ENCODE measurements at places on chromosomes 2 and 18. TPM values are rescaled to one million over a fixed set of nuclear protein-coding genes. Genes with fewer than 3 reads are reported as not detected.

DNA sequence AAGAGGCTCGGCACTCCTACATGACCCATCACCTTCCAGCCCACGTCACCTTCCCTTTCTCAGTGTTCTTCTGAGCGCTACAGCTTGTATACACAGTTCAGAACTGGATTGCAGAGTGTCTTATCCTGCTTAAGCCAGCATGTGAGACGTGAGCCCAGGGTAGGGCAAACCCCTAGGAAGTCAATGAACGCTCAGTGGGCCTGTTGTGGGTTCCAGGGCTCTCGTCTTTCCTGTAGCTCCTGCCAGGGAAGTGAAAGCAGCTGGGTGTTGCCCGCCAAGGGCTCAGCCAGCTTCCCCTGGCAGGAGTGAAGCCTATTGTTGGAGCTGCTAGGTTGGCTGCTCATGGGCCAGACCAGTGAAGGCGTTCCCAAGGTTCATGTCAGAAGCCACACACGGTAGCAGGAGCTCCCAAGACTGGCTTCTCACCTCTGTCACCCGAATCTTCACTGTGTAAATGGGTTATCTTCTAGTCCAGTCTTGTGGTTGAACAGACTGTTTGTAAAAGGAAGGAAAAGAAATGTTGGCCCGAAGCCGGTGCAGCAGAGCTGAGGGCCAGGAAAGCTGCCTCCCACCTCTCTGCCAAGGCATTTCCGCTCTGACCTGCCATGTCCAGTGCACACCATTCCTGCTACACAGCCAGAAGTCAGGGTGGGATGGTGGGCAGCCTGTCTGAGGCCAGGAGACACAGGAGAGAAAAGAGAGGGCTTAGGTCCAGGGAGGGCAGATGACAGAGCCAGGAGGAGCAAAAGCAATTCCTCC lies 69.6 kb upstream of the RMDN2 start:
- peak; percentile 76 for DNase-seq

- no peak for DNase-seq
Observed at GRCh38 chr2:26849056-26849999, 1.4 kb downstream of the DPYSL5 start.

DNA sequence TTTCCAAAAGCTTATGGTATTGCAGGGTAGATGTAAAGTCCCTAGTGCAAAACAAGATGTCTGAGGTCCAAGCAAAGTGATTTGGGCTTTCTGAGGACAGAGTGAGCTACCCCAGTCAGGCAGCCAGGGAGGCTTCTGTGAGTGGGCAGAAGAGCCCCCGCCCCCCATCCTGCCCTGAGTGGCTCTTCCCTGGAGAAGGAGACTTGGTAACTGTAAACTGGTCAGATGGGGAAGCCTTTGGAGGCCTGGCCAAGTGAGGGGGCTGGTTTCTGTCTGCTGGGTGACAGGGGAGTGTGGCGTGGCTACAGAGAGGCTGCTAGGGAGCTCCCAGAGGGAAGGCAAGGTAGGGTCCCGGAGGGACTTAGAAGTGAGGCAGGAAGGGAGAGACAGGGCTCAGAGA lies 181.3 kb upstream of the HAAO start:
- DNase-seq = no peak

GRCh38 chr2:72012886-72013574 lies 134.6 kb downstream of the CYP26B1 start:
- no peak for DNase-seq

DNA sequence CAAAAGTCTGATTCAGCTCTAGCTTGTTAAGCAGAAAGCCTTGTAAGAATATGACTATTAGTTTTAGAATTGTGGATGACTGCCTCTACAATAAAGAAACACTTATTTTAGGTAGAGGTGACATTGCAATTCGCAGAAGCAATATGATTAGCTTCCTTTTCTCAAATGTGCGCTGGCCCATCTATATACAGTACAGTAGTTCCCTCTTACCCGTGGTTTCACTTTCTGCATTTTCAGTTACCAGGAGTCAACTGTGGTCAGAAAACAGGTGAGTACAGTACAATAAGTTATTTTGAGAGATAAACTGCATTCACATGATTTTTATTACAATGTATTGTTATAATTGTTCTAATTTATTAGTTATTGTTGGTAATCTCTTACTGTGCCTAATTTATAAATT lies 405.1 kb downstream of the GPD2 start:
- no peak for DNase-seq

- no peak for DNase-seq
Observed at GRCh38 chr2:227657199-227657845, 9.3 kb upstream of the SCYGR5 start.

GRCh38 chr18:519019-519879 lies 18.7 kb upstream of the COLEC12 start:
- peak; percentile 78 for DNase-seq

- no peak for DNase-seq
Observed at GRCh38 chr2:218648787-218649100, 10.7 kb downstream of the ZNF142 start.

DNA sequence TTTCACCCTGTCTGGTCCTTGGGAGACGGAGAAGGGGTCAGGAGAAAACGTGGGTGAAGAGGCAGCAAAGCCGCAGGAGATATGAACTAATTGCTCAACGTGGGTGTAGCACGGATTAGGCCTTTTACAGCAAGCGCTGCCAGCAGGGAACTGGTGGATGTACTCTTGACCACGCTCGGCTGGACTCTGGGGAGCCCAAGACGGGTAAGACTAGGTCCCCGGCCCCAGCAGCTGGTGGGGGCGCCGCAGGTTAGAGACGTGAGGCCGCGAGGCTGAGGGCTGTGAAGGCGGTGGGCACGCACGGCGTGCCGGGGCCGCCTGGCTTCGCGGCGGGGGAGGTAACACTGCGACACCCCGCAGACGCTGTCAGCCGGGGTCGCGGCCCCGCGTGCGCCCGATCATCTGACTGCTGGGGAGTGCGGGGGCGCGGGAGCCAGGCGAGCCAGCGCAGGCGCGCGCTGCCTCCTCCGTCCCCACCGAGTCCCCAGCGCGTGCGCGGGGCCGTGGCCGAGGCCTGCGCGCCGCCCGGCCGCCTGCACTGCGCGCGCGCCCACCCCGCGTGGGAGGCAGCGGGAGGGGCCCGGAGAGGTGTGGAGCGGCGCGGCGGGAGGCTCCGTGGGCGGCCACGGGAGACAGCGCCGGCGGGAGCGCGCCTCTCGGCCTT lies at the start of gene CLIP4:
Gene CLIP4, plus strand, starts transcription at position 470 of the 664 bp plus-strand sequence. CDS start 5,974 bp downstream, outside the sequence.
- DNase-seq = peak; percentile 74

DNA sequence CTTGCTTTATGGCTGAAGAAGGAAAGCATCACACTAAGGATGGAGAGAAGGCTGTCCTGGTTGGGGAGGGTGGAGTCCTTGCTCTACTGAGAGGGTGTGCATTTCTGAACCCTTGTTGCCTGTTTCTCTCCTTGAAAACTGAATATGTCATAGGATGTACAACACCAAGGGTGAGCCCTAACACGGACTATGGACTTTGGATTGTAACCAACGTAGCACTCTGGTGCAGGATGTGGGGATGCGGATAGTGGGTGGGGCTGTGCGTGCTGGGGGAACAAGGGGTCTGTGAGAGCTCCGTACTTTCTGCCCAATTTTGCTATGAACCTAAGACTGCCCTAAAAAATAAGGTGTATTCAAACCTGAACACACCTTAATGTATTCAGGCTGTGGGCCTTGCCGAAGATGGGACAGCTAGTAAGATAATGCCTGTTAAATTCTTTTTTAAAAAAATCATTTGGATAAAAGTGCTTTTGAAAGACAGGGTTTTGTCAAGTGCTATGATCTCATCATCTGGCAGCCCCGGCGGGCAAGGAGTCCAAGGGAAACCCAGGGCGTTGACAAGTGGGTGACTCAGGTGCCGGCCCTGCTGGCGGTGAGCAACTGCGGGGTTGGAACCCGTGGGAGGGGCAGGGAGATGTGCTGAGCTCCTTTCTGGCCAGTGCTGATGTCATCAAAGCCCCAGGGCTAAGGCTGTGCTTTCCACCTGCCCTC lies 54.0 kb downstream of the GATA6 start:
- DNase-seq = peak; percentile 83

DNA sequence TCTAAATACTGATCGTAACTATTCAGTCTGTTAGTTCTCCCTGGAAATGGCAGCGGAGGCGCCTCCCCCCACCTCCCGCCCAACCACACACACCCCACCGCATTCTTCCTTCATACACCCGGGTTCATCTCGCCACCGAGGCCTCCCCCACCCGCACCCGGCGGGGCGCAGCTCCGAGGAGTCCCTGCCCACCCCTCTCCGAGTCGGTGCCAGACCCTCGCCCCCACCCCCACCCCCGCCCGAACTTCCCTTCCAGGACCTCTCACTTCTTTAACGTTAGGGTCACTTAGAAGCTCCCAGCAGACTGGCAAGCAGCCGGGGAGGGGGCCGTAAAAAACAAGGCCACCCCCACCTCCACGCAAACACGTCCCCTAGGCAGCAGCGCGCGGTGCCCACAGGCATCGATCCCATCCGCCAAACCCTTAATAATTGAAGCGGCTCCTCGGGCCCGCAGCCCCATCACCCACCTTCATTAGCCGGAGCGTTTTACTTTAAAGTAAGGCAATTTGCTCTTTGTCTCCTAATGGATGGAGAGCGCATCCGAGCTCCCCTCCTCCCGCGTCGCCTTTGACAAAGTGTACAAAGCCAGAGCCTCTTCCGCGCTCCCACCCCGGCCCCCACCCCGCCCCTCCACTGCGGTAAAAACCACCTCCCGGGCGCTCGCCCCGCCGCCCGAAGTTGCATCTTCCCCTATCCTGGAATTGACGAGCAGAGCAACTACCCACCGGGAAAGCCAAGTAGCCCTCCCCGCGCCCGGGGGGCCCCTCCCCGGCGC lies 624 bp downstream of the ZNF516 start:
- peak; percentile 62 for DNase-seq

GRCh38 chr2:181066333-181066732 lies 85.9 kb downstream of the UBE2E3 start:
- no peak for DNase-seq

DNA sequence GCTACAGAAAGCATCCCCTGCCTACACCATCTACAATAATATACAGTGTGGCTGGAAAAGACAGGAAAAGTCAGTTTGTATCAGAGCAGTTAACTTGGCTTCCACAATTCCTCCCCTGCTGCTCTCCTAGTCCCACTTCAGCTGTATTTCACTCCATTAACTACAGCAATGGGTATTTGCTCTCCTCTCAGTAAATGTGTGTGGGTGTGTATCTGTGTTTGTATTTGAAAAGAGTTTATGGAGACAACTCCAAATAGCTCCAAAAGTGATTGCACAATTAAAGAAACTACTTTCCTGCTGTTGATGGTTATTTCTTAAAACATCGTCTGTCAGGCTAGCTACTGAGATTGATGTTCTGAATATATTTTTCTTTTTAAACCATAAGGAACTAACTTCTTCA lies 333.7 kb upstream of the FIGN start:
- no peak for DNase-seq

DNA sequence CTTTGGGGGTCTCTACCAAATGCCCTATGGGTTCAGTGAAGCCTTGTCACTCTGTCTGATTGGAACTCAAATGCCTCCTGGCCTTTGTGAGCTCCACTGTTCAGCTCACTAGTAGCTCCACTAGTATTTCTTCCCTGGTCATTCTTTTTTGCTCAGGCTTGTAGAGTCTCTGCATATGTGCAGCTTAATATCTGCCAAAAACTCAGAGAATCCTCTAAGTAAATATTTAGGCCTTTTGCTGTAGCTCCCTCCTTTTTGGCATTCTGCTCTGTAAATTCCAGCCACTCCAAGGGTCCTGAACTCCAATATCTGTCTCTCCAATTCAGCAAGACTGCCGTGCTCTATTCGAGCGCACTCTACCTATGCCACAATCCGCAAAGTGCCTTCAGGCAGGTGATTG lies 146.5 kb downstream of the MAIP1 start:
- no peak for DNase-seq

DNA sequence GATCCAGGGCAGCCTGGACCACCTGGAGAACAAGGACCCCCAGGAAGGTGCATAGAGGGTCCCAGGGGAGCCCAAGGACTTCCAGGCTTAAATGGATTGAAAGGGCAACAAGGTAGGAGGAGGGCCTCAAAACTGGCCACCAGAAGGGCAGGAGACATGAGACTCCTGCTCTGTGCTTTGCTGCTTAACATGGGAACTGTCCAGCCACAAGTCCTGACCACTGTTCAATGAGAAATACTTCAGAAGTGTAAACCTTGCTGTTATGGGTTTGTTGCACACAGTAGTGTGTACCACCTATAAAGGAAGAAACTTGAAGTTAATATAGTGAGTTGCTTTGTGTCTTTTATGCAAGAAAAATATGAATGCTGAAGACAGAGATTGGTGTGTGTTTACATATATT lies 44.2 kb upstream of the MFF start:
- no peak for DNase-seq

DNA sequence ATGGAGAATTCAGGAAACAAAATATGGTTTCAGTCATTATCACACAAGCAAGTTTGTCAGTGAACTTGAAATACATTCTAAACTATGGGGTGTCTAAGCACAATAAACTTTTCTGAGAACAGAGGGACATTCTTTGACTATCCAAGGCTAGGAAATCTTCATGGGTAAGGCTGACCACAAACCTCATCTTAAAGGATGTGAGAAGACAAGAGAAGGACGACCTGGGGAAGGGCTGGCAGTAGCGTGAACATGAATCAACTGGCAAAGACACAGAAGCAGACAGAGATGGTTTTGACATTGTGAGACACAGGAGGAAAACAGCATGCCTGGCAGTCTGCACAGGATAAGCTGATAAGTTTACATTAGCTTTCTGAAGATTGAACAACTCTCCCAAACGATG lies 752.4 kb upstream of the SLC8A1 start:
- DNase-seq = no peak

DNA sequence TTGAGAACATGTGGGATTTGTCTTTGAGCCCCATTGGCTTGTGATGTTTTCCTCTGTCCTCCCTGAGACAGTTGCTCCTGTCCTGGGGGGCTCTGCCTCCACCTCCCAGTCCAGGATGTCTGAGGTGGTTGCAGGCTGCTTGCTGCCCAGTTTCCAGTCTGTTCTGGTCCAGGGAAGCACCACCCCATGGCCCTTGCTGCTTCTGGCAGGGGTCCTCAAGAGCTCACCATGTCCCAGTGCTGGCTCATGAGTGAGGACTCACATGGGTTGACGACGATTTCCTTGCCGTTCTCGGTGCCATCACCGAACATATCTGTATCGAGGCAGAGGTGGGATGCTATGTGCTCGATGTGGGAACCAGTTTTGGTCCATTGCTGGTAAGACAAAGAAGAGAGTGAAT lies 103.4 kb upstream of the CAPN13 start:
- no peak for DNase-seq

DNA sequence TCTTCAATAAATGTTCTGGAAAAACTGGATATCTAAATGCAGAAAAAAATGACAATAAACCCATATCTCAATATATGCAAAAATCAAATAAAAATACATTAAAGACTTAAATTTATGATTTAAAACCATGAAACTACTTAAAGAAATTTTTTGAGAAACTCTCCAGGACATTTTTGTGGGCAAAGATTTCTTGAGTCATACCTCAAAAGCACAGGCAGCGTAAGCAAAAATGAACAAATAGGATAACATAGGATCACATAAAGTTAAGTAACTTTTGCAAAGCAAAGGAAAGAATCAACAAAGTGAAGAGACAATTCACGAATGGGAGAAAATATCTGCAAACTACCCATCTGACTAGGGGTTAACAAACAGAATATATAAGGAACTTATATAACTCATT lies 1545.5 kb downstream of the SUCLG1 start:
- DNase-seq = no peak

Gene ARHGAP15
- total RNA-seq = 5.4 TPM

Gene FIGN
- total RNA-seq = 13.5 TPM

Gene INPP5D
- total RNA-seq = 4.6 TPM

Gene CCDC148
- total RNA-seq = 1.0 TPM

Gene PLGLB1
- total RNA-seq = 2.7 TPM

Gene TCF7L1
- total RNA-seq = 9.3 TPM

All from Right ventricle myocardium superior (tissue), 1 donor.